ENCODE measurements at places on chromosomes 2 and 18.

DNA sequence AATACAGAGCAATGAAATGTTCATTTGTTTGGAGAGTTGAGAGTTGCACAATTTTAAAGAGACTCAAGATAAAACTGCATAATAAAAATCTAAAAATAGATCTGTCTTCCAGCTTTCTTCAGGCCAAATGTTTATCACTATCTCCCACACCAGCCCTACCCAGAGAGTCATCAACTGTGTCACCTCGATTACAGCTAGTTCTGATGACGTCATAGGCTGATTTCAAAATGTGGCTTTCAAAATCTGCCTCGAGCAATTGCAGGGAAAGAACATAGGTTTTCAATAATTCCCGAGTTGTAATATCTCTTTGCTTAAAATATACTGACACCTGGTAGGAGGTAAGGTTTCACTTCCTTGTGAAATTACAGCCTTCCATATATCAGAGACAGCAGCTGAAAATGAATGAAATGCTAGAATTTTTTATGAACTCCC lies 677.6 kb upstream of the ID2 start:
- DNase-seq, result peak; percentile 72

DNA sequence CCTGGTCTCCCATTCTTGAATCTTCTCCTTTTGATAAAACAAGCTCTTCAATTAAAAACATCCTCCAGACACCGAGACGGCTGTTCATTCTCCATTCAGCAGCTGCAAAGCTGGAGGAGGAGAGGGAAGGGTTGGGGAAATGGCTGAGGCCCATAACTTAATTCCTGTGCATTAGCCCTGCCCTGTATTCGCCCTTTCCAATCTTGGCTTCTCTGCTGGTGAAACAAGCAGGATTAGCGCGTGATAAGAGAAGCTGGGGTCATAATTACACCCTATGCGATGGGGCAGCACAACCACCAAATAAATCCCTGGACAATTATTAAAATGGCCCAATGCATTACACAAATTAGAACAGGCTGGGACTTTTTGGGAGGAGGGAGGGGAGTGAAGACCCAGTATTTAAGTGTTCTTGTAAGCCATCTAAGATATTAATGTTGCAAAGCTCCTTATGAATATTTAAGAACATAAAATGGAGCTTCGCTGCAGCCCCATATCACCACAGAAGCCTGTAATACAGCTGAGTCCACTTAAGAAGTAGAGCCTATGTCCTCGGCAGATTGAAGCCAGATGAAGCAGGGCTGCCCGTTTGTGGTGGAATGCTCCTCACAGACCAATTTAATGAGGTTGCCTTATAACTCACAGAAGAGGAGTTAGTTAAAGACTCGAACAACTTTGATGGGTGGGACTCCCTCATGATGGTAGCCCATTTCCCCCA lies 176.6 kb upstream of the SKOR2 start:
- DNase-seq, result no peak

- peak; percentile 11 for DNase-seq
Observed at GRCh38 chr2:14975381-14975780, 342.9 kb downstream of the LRATD1 start.

DNA sequence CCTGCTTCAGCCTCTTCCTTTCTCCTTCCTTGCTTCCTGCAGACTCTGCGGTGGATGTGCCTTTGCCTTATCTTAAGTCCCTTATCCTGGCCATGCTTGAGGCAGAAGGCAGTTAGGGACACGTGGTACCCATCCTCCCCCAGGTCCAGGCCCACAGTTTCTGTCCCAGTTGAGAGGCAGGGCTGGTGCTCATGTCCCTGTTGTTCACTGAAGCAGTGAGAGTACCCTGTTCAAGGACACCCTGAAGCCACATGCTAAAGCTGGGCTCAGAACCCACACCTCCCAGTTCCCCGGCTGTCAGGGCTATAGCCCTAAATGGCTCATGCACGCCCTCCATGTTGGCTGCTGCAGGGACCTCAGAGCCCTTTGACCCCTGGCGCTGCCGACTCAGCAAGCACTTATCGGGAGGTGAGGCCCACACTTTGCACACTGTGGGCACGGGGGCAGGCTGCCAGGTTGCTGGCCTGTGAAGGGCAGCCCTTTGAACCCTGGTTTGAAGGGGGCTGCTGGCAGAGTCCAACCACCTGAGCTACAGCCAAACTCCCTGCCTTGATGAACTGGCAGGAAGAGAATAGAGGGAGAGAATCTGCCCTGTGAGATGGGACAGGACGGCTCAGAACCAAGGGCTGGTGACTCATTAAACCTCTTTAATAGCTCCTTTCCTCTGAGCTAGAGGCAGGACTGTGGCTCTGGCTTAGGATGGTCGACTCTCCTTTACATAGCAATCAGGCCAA lies 6.3 kb downstream of the KHK start:
- no peak for DNase-seq

DNA sequence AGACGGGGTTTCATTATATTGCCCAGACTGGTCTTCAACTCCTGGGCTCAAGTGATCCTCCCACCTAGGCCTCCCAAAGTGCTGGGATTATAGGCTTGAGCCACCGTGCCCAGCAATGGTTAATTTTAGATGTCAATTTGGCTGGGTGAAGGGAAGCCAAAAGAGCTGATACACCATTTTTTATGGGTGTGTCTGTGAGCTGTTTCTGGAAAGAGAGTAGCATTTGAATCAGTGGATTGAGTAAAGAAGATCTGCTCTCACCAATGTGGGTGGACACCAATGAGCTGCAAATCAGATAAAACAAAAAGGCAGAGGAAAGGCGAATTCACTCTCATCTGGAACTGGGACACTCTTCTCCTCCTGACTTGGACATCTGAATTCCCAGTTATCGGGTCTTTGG lies 16.1 kb upstream of the TAF4B start:
- DNase-seq, result no peak

GRCh38 chr18:58117786-58118403 lies 73.9 kb downstream of the NEDD4L start:
- no peak for DNase-seq

- DNase-seq, result no peak
Observed at GRCh38 chr2:23486684-23487075, 101.7 kb downstream of the KLHL29 start.

DNA sequence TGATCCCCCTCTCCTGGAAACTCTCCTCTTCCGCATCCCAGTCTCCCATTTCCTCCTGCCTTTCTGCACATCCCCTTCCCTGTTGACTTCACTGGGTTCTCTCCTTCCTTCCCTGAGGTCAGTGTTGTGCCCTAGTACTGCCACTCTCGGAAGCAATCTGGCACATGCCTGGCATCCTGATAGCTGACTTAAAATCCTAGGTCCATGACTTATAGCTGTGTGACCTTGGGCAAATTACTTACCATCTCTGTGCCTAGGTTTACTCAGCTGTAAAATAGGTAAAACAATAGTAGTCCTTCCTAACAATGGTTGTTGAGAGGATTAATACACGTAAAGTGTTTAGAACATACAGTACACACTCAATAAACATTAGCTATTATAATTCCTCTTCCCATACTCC lies 9.3 kb downstream of the EVA1A start:
- no peak for DNase-seq
